ENCODE measurements at places on chromosomes 2 and 18. TPM values are rescaled to one million over a fixed set of nuclear protein-coding genes. Genes with fewer than 3 reads are reported as not detected.

The TMEM247 gene
- not detected for total RNA-seq

The RAB11FIP5 gene
- total RNA-seq: 8.9 TPM

The RTTN gene
- total RNA-seq: 30.6 TPM

The KLHL30 gene
- not detected for total RNA-seq

The CAPN14 gene
- 0.20 TPM for total RNA-seq

The UGT1A4 gene
- total RNA-seq: not detected

The EPAS1 gene
- total RNA-seq: 21.1 TPM

The ZNF532 gene
- total RNA-seq: 2.4 TPM

The SLC35F5 gene
- 22.9 TPM for total RNA-seq

The GPR45 gene
- not detected for total RNA-seq

The MROH2A gene
- not detected for total RNA-seq

Data from T-helper 2 cell treated with Interferon-gamma antibody and Interleukin-4, amounts not matched to agents 100 ng/mL and 5 ng/mL, for 36 hours (primary cell).